Kidney tubule cell (primary cell): ENCODE measurements at places on chromosomes 4 and X.

GRCh38 chr4:109020861-109021260 is 258.0 kb upstream of the ETNPPL start:
- no peak for DNase-seq

DNA sequence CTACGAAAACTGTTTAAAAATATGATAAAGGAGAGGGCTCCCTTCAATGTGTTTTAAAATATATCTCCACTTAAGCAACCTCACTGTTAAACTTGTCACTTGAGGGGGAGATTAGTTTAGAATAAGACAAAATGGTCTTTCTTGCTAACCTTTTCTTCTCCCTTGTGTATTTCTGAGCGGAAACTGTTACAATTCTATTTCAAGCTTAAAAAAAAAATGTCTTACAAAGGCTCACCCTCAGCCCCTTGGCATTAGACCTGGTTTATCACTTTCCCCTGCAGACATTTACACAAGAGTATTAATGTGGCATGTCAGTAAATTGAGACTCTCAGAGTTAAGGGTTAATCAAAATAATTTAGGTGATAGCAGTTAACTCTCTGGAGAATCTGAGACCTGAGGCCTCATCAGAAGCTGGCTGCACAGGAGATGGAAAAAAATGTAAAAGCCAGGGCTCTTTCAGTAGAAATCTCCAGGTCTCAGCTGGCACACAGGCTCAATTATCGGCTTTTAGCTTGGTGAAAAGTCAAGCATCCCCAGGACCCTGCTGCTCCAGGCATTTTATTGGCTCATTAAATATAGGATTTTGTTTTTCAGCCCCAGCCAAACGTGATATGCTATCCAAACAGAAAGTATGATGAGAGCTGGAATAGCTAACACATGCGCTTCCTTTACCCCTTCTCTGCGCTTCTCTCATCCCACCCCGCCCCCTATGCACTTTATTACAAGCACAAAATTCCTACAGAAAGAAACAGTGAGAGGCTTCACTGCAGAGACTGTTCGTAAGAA is 130.5 kb downstream of the PPA2 start:
- DNase-seq: no peak

DNA sequence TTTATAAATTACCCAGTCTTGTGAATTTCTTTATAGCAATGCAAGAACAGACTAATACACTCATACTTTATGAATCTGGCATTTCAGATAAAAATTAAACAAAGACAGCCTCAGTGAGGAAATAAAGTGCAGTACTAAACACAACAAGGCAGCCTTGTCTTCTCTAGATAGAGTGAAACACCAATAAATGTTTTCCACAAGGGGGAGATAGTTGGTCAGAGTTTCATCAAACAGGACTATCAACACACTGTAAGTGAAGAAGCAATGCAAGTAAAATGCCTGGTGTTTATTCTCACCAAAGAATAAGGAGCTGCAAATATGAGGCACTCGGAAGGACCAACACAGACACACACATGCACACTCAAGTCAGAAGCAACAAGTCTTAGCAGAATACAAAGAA is 62.8 kb downstream of the FAM9B start:
- peak; percentile 66 for DNase-seq

GRCh38 chr4:102222838-102223409 is 122.4 kb downstream of the SLC39A8 start:
- no peak for DNase-seq

- DNase-seq: no peak
These were observed 36.9 kb downstream of the DCHS2 start for GRCh38 chr4:154454710-154455109.

DNA sequence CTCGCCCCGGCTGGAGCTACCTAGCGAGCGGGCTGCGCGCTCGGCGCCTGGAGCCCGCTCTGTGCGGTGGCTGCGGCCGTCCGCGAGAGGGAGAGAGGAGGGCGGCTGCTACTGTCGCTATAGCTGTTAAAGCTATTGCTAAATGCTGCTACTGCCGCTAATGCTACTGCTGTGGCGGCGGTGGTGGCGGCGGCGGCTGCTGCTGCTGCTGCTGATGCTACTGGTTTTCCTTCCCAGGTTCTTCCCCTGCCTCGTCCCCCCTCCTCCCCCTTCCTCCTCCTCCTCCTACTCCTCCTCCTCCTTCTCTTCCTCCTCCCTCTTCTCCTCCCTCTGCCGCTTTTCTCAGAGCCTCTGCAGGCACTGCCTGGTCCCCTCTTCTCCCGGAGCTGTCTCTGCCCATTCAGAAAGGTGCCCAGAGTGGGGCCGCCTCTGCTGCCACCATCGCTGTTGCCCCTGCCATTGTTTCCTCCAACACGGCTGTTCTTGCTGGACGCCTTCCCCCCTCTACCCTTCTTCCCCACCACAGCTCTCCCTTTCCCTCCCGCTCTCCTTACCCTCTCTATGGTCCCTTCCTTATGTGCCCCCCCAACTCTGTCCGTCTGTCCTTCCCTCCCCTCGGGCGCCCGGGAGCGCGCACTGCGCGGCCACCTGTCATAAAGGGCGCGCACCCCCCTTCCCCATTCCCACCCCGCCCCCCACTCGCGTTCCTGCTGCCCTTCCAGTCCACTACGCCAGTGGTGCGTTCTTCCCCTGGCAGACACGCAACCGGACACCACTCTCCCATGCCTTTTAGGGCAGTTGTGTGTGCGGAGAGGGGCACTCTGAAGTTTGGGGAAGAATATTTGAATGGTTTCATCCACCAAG is at the start of gene NEXMIF:
TSS of gene NEXMIF (minus strand) at position 228 of the 864 bp plus-strand sequence.
- no peak for DNase-seq

DNA sequence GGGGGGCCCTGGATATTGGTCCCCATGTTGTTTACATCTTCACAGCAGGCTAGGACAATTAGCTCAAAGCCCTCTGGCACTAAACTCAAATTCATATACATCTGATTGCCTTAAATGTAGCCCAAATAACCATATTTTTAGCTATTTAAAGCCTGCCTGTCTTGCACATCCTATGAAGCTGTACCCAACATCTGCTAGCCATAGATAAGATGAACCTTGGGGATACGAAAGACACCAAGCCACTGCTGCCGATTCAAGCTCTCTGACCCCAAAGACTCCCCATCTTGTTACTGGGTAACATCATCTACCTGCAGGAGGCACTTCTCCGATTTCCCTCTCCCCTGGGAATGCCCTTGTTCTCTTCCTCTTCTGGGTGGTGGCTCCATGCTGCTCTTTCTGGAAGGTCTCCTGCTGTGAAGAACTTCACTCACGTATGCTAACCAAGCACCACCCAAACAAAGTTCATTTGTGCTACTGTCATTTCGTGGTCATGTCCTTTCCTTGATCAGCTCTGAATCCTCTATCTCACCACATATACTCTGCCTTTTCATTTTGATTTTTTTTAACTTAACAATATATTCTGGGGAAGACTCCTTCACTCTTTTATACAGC is 107.7 kb upstream of the ATXN3L start:
- DNase-seq: no peak

GRCh38 chr4:122845760-122846159 is 19.1 kb downstream of the FGF2 start:
- DNase-seq: peak; percentile 39

DNA sequence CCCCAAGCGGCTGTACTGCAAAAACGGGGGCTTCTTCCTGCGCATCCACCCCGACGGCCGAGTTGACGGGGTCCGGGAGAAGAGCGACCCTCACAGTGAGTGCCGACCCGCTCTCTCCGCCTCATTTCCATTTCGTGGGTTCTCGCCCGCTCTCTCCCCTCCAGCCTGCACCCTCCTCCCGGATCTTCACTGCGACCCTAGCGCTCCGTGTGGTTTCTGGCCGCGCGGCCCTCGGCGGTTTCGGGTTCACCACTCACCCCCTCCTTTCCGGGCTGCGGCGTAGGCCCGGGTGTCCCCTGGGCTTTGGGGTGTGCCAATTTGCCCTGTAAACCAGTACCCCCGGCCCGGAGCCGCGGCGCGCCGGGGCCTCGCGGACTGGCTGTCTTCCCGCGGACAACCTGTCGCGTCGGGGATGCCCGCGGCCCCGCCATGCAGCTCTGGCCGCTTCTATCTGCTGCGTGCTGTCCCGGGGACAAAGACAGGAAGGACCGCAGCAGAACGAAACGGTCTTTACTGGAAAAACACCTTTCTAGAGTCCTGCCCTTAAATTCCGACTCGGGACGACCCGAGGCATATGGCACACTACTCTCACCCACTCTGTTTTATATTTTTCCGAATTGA is 737 bp downstream of the FGF2 start:
- peak; percentile 44 for DNase-seq

- no peak for DNase-seq
These were observed 12.0 kb upstream of the RTL9 start for GRCh38 chrX:110346681-110347080.

DNA sequence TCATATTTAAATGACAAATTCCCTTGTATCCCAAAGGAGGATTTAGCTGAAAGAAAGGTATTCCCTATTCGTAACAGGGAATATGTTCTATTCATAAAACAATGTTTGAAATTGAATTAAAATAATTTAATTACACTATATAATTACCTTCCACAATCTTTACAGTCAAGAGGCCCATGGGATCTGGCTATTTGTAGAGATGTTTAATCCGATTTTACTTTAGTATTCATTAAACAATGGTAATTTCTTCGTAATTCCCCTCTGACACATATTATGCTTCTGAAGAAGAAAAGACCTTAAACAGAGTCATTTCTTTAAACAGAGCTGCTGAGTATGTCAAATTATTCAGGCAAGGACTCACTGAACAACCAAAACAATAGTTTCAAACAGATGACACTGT is 98.8 kb downstream of the MAGEC1 start:
- DNase-seq: no peak

DNA sequence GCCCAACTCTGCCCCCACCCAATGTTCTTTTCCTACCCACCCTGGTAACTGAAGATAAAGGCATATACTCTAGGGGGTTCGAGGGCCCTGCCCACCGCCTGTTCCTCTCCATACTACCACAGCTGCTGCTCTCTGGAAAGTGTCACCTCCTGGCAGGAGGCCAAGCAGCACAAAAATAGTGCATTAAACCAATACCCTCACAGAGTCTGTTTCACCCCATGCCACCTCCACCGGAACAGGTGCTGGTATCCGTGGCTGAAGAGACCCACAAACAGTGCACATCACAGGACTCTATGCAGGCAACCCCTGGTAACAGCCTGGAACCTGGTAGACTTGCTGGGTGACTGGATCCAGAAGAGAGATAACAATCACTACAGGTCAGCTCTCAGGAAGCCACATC is 85.1 kb upstream of the CTSO start:
- no peak for DNase-seq

- DNase-seq: no peak
These were observed 151.5 kb downstream of the AFAP1 start for GRCh38 chr4:7788193-7788592.

- DNase-seq: no peak
These were observed 84.0 kb upstream of the JADE1 start for GRCh38 chr4:128725405-128726055.

GRCh38 chr4:40357738-40358137 is 22.6 kb downstream of the CHRNA9 start:
- DNase-seq: peak; percentile 54

- peak; percentile 9 for DNase-seq
These were observed 653 bp downstream of the HHIP start for GRCh38 chr4:144646523-144647094.

- peak; percentile 73 for DNase-seq
These were observed 6.2 kb upstream of the IQSEC2 start for GRCh38 chrX:53287493-53288138.

DNA sequence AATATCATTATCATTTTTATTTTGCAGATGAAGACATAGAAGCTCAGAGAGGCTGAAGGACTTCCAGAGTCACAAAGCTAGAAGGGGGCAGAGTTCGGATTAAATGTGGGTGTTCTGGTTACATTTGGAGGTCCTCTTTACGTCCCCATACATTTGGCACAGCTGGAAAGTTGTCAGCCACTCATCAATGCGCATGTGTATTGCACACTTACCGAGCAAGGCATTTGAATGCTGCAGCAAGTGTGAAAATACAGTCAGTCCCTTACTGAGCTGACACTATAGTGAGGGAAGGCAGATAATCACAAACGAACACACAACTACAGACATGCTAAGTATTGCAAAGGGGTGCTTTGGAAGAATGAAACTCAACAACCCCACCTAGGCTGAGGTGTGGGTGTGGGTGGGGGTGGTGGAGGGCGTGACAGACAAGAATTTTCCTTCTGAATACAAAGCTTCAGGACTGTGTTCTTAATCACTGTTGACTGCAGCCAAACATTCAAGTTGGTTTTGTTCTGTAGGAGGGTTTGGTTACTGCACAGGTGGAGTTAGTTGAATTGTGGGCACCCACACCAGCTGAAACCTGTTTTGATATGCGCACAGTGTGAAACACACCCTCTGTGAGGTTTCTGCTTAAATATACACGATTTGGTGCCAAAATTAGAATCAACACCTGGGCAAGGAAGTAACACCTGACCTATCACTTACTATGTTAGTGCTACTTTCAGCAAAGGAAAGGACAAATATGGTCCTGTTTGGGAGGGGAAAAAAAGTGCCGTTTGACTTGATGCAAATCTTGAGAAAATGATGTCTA is 72.4 kb downstream of the COQ2 start:
- no peak for DNase-seq

GRCh38 chr4:54764476-54764875 is 106.7 kb downstream of the KIT start:
- no peak for DNase-seq

DNA sequence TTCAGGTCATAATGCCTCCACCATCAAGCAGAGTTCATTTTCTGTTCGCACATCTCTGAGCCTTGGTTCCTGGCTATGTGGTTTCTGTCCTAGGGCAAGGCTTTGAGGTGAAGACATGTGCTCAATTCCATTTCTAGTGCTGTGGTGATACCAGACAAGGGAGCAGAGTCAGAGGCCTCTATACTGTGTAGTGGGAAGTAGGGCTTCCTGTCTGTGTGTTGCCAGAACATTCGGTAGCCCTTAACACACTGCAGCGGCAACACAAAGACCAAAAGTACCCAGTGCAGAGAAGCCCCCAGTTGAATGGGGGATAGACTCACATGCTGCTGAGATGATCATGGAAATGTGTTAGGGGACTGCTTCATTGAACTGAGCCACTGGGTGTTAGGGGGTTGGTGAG is 56.4 kb downstream of the STARD8 start:
- DNase-seq: no peak

DNA sequence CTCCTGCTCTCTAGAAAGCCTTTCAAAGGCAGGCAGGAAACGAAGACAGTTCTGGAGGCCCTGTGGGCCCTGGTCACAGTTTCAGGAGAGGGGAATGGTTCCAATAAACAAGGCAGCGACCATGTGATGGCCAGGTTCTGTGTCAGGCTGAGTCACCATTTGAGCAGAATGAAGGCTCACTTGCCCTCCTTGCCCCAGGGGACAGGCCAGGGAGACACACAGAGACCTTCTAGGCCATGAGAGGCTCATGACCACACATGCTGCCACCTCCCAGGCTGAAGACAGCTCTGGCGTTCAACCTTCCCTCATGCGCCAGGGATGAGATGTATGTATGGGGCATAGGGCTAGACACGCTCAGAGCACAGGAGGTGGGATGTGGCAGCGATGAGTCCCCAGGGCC is 22.9 kb upstream of the TRIM2 start:
- peak; percentile 44 for DNase-seq

DNA sequence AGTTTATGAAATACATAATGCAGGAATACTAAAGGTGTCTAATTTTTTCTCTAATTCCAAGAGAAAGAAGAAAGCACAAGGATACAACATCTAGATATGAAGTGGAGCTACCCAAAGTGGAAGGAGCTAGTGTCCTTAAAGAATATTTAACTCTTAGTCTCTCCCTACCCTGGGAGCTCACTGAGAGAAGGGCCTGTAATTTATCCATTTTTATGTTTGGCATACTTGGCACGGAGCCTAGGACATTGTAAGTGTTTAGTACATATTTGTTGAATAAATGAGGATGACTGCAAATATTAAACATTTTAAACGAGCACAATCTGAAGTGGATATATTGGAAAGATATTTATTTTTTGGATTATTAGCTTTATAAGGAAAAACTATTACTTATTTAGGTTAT is 674.8 kb downstream of the IQCM start:
- DNase-seq: no peak

GRCh38 chr4:40438384-40439026 is 103.4 kb downstream of the CHRNA9 start:
- DNase-seq: no peak
